ENCODE measurements at places on chromosomes 3 and 15. TPM values are rescaled to one million over a fixed set of nuclear protein-coding genes. Genes with fewer than 3 reads are reported as not detected.

CCR8 gene
- not detected for total RNA-seq

OXTR gene
- 3.6 TPM for total RNA-seq

DCLK3 gene
- under 0.01 TPM for total RNA-seq

VIPR1 gene
- total RNA-seq = 3.0 TPM

UROC1 gene
- total RNA-seq = not detected

GAP43 gene
- total RNA-seq = 2.2 TPM

- H3K27ac ChIP-seq = no peak overlapping the region
- DNase-seq = no peak
- peaks cover 21% of the 10 kb centered on the region for H3K36me3 ChIP-seq
- H3K4me3 ChIP-seq = no peak overlapping the region
- no peaks in the 10 kb centered on the region for H3K27me3 ChIP-seq
Measured at GRCh38 chr3:32994045-32994444, 42.6 kb downstream of the CCR4 start.

- no peaks in the 10 kb centered on the region for H3K27me3 ChIP-seq
- no peak overlapping the region for H3K27ac ChIP-seq
- H3K36me3 ChIP-seq = no peaks in the 10 kb centered on the region
- DNase-seq = peak; percentile 80
- H3K4me1 ChIP-seq = peaks cover 38% of the 10 kb centered on the region
Measured at GRCh38 chr3:54120657-54121413, 1.5 kb upstream of the CACNA2D3 start.

DNA sequence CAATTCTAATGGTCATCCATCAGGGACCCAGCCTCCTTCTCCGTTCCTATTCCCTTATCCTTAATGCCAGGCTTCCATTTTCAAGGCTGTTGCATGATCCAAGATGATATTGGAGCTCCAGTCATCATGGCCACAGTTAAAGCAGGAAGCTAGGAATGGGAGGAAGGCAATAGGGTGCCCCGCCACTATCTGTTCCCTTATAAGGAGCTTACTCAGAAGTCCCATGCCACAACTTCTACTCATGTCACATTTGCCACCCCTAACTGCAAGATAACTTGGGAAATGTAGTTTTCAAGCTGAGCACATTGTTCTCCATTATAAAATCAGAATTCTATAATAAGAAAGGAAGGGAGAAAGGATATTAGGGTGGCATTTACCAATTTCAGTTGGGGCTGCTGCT, 38.6 kb upstream of the SPSB4 start:
- H3K36me3 ChIP-seq = no peaks in the 10 kb centered on the region
- no peak overlapping the region for H3K27ac ChIP-seq
- peaks cover 13% of the 10 kb centered on the region for H3K4me1 ChIP-seq
- no peak overlapping the region for H3K4me3 ChIP-seq
- no peak for DNase-seq

GRCh38 chr15:61124195-61124594, 104.9 kb downstream of the RORA start:
- no peaks in the 10 kb centered on the region for H3K4me1 ChIP-seq
- no peaks in the 10 kb centered on the region for H3K36me3 ChIP-seq

GRCh38 chr15:64982472-64982871, 7.2 kb downstream of the SPG21 start:
- peaks cover 10% of the 10 kb centered on the region for H3K4me1 ChIP-seq
- H3K27me3 ChIP-seq = no peaks in the 10 kb centered on the region
- DNase-seq = no peak
- no peak overlapping the region for H3K27ac ChIP-seq

GRCh38 chr15:35095941-35096340, 10.8 kb upstream of the NANOGP8 start:
- no peaks in the 10 kb centered on the region for H3K27me3 ChIP-seq
- H3K4me1 ChIP-seq = peaks cover 12% of the 10 kb centered on the region
- H3K36me3 ChIP-seq = no peaks in the 10 kb centered on the region
- no peak overlapping the region for H3K27ac ChIP-seq

DNA sequence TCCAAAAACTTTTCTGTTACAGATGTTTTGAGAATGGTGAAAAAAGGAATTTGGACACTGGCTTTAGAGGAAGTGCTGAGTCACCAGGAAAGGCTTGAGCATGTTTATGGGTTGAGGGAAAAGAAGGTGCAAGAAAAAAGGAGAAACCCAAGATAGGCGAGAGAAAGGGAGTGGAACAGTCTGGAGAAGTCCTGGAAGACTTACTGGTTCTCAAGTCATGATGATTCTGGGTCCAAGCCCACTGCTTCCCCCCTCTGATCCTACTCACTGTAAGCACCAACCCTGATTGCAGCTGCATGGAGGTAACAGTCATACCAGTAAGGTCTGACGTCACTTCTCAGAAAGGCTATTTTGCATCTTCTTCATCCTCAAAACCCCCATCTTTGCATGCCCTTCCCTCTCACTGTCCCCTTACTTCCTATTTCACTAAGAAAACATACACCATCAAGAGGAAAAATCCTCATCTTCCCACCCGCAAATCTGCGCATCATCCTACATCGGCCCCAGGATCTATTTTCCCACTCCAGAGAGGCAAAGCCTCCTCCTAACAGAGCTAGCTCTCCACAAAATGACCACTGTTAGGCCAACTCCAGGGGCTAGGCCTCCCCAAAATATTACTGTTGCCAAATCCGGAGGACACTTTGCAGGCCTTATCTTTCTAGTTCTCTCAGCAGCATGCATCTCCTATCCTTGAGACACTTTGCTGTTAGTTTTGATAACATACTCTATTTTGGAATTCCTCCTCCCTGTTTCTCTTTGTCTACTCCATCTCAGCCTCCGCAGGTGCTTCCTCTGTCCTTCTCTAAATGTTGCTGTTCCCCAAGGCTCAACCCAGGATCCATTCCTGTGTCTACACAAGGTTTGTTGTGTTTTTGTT, 3.2 kb upstream of the ATP13A3 start:
- DNase-seq = peak; percentile 78
- H3K4me3 ChIP-seq = no peak overlapping the region
- H3K27ac ChIP-seq = no peak overlapping the region
- H3K36me3 ChIP-seq = no peaks in the 10 kb centered on the region

DNA sequence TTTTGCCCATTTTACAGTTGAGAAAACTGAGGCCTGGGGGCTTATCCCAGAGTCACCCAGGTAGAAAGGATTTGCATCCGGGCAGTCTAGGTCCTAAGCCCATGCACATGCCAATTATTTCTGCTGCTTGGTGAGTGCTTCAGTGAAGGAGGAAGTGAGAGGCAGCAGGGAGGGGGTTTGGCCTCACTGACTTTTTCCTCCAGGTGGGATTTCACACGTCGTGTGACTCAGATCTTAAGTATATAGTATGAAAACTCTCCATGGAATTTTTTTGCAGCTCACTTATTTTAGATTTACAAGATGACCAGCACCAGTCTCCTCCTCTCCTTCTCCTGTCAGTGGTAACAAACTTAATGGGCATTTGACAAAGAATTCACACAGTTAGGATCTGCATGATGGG, 4.6 kb downstream of the ITGA11 start:
- H3K27ac ChIP-seq = no peak overlapping the region
- H3K27me3 ChIP-seq = peaks cover 39% of the 10 kb centered on the region
- no peak for DNase-seq
- H3K4me1 ChIP-seq = peaks cover 17% of the 10 kb centered on the region
- H3K4me3 ChIP-seq = no peak overlapping the region

DNA sequence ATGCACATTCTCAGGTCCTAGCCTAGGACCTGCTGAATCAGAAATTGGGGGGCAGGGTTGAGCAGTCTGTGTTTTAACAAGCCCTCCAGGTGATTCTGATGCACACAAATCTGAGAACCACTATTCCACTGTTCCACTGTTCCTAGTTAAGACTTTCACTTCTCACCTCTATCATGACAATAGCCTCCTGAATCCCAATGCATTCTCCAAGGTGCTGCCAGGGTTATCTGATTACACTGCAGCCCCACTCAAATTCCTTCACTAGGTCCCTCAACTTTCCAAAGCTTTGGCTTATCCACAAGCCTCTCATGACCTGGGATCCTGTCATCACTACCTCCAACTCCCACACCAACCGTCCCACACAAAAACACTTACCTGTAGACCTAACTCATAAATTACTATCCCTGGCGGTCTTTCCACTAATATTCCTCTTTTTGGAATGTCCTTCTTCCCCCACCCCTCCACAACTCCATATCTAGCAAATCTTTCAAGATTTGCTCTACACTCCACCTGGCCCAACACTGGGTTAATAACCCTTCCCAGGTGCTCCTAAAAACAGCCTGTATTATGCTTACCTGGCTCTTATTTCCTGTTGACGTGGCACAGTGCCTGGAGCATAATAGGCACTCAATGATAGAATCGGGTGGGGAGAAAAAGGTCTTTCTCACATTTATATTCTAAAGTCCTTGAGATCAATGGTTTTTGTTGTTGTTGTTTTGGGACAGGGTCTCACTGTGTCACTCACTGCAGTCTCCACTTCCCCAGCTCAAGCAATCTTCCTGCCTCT, 27.2 kb downstream of the TBL1XR1 start:
- no peak for DNase-seq
- no peak overlapping the region for H3K4me3 ChIP-seq

GRCh38 chr3:139660269-139660668, 17.5 kb downstream of the NMNAT3 start:
- no peaks in the 10 kb centered on the region for H3K27me3 ChIP-seq
- no peak for DNase-seq
- peaks cover 5% of the 10 kb centered on the region for H3K4me1 ChIP-seq

DNA sequence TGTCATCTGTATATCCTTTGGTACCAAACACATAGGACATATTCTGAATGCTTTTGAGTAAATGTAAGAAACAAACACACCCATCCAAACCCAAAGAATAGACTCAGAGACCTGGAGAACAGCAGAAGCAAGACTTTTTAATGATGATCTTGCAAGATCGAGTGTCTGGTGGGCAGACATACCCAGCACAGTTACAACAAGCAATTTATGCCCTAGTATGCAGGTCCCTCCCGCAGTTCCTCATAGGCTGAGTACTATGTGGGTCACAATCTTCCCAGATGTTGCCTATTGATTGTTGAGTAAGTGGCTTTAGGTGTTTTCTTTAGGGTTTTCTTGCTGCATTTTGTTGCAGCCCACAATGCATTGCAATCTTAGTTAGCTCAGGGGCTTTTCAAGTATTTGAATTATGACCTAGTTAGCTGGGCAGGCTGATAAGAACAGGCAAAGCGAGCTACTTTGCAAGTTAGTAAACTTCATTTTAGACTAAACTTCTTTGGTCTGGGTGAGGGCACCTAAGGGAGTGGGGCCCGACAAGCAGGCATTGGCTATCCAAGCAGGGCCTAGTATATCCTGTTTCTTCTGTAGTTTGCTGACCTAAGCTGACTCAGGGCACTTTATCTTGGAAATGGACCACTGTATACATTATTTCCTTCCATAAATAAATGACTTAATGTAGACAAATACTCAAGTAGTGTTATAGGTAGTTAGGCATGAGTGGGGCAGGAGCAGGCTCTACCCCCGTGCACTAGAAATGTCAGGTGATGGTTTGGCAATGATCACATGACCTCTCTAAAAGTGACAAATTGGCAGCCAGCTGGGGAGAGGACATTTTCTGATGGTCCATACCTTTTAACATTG, 87.3 kb upstream of the LIPC start:
- H3K4me3 ChIP-seq = no peak overlapping the region
- no peaks in the 10 kb centered on the region for H3K4me1 ChIP-seq
- no peak overlapping the region for H3K27ac ChIP-seq
- peak; percentile 77 for DNase-seq
- no peaks in the 10 kb centered on the region for H3K36me3 ChIP-seq

DNA sequence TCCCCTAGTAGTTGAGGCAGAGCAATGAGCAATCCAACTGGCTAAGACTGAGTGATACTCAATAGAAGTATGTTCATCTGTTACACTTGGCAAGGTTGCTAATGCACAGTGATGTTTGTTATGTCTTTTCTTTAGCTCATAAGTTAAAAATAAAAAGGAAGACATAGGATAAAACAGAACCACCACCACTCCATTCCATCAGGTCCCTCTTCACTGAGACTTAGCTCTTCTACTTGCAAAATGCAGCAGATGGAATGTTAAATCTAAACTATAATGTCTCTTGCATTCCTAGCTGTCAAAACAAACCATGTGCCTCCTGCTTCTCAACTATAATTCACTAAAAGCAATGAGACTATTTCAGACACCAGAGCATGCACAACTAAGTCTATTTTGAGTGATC, 265.6 kb upstream of the UBE2E2 start:
- H3K4me3 ChIP-seq = no peak overlapping the region
- no peak for DNase-seq
- H3K27ac ChIP-seq = peak overlapping the region; percentile 79
- no peaks in the 10 kb centered on the region for H3K27me3 ChIP-seq
- peaks cover 57% of the 10 kb centered on the region for H3K4me1 ChIP-seq

DNA sequence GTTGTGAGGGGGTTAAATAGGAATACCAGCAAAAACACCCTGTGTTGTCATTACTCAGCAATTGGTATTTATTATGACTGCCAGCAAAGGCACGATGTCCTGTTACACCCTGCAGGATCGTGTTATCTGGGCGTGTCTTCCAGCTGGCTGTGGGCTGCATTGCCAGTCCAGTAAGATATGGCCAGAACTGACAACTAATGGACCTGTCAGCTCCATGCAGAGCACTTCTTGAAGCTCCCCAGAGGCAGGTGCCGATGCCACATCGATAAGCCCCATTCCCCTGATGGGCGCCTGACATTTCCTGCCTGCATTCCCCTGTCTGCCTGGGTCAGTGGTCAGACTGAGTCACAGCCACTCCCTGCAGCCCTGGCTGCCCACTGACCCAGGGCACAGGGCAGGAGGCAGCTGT, 79.7 kb upstream of the RASGRF1 start:
- no peaks in the 10 kb centered on the region for H3K36me3 ChIP-seq
- no peak for DNase-seq
- no peak overlapping the region for H3K27ac ChIP-seq
- H3K4me3 ChIP-seq = no peak overlapping the region
- H3K4me1 ChIP-seq = no peaks in the 10 kb centered on the region
